HAP-1 (cell line): ENCODE measurements at places on chromosomes 7 and 10.
A peak's percentile ranks its signal among the peaks of the same experiment; 100 is the strongest.

- no peak for DNase-seq
Observed at GRCh38 chr7:92674379-92674778, 84.2 kb upstream of the FAM133B start.

- no peak for DNase-seq
Observed at GRCh38 chr10:5888351-5888750, 1.3 kb downstream of the ANKRD16 start.

DNA sequence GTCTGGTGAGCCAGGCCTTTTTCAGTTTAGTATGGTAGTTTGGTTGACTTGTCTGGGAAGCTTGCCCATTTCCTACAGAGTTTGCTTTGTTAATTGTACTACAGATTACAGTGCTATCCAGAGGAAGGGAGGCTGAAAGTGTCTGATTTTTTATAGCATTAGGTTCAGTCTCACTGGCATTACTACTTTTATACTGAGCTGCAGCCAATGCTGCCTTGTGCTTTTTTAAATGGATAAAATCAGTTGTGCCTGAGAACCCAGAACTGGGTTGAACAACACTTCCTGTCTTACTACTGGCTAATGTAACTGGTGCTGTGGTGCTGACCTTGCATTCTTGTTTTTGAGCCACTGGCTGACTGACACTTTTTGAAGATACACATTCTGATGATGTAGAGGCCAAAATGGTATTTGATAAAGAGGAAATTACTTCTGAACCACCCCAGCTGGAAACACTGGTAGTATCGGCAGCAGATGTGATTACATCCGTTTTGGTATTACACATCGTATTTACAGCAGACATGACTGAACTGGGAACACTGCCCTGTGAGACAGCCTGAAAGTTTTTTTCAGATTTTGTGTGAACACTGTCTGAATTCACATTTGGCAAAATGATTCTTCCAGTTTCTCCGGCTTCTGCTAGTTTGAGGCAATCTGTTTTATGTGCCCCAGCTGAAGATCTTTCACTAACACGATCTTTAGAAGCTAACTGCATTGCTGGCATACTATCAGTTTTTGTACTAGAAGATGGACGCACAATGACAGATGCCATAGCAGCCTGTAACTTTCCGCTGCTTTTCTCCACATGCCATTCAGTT lies 74.1 kb downstream of the NRBF2 start:
- DNase-seq = no peak

DNA sequence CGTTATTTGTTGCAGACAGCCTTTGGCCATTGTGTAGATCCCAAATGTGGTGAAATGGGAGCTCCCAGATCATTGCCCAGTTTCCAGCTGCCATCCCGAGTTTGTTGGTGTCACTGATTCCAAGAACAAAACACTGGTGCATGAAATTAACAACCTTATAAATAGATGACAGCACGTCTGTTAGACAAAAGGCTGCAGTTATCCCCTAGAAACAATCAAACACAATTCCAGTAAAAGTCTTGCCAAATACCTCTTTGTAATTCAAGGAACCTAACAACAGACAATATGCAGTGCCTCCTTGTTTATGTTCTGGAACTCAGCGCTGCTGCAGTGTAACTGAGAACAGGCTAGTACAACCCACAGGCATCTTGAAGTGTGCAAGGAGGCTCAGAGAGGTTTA lies 404.5 kb downstream of the PAXIP1 start:
- no peak for DNase-seq

DNA sequence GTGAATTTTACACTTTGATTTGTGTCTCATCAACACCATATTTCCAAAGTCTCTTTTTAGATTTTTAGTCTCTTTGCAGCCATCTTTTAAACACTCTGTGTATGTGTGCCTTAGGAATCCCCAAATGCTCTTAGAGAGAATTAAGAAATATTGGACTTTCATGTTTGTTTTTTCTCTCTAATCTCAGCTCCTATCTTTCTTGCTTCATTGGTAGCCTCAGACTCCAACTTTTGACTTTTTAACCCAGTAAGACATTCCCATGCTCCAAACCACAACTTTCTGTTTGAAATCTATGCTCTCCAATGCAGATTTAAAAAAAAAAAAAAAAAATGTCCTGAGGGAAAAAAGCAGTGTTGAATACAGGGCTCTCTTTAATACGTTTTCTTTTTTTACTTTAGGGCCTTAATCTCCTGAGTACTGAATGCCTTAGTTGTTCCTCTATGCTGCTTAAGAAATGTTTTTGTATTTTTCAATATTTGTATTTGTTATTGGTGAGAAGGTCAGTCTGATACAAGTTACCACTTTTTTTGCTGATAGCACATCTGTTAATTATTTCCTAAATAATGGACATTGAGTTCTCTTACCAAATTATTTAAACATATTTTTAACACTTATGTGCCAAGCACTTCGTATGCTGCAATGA lies 489.9 kb downstream of the NXPH1 start:
- DNase-seq = peak; percentile 50
